Activated CD4-positive, alpha-beta T cell treated with anti-CD3 and anti-CD28 coated beads for 1 hour (primary cell): ENCODE measurements at places on chromosomes 2 and 18.

DNA sequence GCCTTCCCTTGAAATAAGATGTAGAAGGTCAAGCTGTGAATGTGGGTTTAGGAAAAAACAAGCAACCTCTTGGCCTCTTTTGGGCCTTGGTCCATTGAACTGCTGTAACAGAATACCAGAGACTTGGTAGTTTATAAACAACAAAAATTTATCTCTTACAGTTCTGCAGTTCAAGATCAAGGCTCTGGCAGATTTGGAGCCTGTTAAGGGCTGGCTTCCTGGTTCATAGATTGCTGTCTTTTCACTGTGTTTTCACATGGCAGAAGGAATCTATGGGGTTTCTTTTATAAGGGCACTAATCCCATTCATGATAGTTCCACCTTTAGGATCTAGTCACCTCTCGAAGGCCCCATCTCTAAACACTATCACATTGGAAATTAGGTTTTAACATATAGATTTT is 20.2 kb upstream of the STK17B start:
- no peak for DNase-seq

DNA sequence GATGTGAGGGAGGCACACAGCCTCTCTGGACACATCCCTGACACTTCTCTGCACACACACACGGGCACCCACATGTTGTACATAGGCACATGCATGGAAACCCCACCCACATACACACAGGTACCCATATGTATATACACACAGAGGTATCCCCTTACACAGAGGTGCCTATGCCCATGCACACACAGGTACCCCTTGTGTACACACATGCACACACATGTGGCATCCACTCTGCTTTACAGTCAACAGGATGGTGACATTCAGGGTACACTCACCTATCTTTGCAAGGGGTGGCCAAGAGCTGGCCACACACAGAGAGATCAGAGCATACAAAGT is 59.5 kb downstream of the FAM168B start:
- DNase-seq: no peak

DNA sequence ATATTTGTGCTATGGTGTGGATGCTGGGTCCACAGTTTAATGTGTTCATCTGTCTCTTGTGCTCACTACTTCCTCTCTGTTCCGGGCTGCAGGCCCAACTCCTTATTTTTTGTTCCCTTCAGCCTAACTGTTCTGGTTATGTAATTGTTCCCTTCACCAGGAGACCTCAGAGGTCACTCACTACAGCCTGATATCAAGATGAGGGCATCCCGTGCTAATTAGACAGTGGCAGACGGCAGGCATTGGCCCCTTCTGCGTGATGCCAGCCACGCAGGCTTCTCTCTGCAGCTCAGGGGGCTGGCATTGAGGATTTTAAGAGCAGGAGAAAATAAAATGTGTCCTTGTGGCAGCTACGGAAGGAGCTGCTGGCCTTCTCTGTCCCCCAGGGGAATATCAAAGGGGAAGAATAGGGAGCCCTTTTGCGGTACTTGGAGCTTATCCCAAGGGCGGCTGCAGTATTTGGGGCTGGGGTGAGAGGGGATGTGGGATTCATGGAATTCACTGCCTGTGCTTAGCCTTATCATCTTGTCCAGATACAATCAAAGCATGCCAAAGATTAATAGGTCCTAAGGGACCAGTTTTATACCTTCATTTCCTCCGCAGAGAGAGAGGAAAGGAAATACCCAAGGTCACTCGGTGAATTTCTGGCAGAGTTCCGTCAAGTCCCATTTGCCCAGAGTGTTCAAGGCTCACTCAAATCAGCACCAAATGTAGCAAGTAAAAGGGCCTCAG is 53.3 kb upstream of the TRIB2 start:
- no peak for DNase-seq

- no peak for DNase-seq
Measured at GRCh38 chr2:134952608-134953007, 34.0 kb downstream of the CCNT2 start.

- no peak for DNase-seq
Measured at GRCh38 chr2:120817956-120818325, 82.3 kb downstream of the GLI2 start.

- DNase-seq: no peak
Measured at GRCh38 chr2:35522450-35522849, 833.1 kb upstream of the CRIM1 start.

GRCh38 chr2:235679471-235679870 is 185.6 kb downstream of the AGAP1 start:
- no peak for DNase-seq

DNA sequence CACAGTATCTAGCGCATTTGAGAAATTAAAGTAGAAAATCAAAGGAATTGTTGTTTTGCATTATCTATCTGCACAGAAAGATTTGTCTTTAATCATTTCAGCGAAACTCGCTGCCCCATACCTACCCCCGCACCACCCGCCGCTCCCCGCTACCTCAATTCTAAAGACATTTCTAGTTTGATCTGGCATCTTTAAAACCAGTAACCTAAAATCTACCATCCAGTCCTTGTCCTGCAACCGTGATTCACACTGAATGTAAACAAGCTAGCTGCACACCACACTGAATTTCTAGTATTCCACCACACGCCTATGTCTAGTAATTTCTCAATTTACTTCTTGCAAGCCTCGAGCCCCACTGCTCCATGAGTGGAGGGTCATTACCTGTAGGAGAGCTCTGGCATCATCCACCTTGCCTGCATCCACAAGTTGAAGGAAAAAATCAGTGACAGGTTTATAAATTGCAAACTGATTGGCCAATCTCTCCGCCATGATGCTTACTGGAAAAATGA is 60.1 kb downstream of the ABCG8 start:
- no peak for DNase-seq

DNA sequence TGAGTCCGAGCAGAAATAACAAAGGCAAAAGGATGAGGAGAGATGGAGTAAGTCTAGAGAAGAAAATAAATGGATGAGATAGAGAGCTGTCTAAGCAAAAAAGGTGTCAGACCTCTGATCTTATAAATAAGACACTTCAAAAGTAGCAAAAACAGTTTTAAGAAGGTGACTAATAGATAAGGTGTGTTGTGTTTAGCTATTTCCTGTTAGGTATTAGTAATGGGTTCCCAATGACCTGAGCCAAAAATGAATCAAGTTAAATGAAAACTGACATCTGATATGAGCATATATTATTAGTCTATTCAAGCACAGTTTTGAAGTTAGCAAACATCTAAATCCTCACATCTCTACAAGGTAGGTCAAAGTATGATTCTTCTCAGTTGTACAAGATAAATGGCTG is 10.6 kb downstream of the SUPT7L start:
- no peak for DNase-seq

- DNase-seq: no peak
Measured at GRCh38 chr18:28657961-28658360, 481.0 kb upstream of the CDH2 start.

DNA sequence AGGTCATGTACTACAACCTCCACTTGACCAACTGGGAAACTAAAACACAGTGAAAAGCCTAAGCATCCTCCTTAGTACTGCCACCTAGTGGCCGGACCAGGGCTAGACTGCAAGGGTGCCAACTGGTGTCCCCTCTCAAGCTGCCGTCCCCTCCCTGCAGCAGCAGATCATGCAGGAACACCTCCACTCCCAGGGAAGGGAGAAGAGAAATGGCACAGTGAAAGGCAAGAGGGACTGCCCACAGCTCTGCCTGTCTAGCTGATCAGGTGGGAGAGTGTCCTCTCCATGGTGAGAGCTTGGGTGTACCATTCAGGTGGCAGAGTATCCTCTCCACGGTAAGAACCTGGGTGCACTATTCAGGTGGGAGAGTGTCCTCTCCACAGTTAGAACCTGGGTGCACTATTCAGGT is 78.1 kb downstream of the AAK1 start:
- DNase-seq: peak; percentile 47

DNA sequence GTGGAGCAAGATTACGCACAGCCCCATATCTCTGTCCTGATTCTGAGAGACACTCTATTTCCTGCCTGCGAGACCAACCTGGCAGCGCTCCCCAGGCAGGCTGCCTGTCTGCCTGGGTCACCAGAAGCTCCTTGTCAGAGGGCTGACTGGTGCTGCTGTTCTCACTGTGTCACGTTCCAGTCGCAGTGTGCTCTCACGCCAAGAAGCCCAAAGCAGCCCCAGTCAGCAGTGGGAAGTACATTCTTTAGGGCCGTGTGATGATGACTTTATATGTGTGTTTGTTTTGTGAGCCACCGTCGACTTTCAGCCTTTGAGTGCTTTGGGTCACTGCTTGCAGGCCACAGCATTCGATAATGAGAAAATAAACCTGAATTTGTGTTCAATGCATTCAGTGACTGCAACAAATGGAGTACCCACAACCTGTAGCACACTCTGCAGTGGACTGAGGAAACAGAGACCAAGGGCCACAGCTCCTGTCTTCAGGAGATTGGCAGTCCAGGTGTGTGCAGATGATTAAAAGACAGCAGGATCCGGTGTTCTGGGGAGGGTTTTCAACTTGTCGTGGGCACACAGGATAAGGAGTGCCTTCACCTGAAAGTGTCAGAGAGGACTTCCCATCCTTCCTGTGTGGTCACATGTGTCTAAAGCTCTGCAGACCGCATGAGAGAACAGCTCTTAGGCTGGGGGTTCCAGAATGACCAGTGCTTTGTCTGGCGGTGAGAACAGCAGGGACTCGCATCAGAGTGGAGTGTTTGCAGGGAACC is 4.8 kb downstream of the TNFRSF11A start:
- DNase-seq: no peak

- no peak for DNase-seq
Measured at GRCh38 chr2:197286805-197287595, 23.6 kb downstream of the ANKRD44 start.

DNA sequence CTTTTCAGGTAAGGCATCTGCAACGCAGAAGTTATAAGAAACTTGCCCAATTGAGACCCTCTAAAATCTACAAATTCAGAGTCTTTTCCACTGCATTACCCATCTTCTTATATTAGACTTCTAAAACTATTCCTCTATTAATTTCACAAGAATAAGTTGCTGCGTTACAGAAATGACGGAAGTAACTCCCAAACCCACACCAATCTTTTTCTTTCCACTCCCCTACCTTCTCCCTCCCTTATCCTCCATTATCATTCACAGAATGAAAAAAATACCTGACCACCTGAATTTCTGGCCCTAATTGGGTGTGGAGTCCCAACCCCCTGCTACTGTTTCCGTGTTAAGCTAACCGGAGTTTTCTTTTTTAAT is 689 bp downstream of the RPRD1A start:
- no peak for DNase-seq

DNA sequence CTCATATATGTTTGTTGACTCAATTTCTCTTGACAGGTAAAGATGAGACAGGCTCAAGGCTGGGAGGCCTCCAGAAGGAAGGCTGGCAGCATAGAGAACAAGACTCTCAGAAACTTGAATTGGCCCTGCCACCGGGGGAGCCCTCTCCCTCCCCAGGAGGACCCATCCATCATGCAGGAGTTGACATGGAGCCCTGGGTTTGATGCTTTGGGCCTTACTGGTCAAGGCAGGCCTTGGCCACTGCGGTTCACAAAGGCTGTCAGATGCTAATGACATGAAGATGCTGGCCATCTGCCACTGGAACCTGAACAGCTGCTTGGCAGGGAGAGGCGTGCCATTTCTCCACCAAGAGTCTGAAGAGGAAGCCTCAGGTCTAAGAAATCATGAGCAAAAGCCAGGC is 193.6 kb downstream of the MTCL1 start:
- no peak for DNase-seq

DNA sequence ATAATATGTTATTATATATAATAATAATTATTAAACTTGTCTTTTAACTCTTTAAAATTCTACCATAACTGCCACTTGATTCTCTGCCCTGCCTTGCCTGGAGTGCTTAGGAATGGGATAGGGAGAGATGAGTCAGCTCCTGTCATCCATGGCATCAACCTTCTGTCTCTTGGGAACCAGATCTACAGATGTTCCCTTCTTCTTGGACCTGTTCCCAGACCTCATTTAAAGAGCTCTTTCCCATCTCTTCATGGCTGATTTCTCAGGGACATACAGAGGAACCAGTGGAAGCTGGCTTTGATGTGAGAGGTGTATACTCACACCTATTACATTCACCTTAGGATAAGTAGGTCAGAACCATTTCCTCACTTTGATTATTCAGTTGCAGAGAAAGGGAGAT is 155.3 kb upstream of the MYO3B start:
- no peak for DNase-seq

DNA sequence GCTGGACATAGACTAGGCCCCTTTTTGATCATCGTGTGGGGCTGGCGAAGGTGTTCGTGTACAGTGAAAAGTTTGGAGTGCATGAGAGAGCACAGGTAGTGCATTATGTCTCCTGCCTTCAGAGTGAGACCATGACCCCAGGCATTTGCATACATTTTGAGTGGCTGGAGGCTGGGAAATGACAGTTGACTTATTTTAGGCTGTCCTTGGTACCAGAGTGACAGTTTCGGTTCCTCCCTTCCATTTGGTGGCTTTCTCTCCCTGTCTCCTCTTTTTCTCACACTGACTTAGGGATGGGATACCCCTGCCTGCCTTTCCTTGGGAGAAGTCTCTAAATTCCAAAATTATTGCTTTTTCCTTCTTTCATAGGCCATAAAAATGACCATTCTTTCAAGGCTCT is 20.1 kb downstream of the SERPINB12 start:
- DNase-seq: no peak

GRCh38 chr2:169116993-169117392 is 47.6 kb downstream of the DHRS9 start:
- DNase-seq: no peak

DNA sequence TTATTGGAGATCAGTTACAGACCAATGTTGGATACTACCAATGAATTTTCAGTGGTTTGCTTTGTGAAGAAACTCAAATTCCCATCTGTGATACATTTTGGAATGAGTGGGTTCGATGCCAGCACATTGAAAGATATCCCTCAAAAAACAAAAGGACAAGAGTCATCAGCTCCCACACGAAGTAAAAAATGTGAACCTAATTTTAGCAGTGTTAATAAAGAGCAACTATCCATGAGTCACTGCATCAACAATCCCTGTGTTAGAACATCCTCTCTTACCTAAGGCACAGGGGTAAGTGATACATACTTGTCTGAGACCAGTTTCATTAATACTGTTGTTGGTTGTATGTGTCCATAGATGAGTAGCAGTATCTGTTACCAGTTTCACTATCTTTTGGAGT is 551.8 kb upstream of the SOX11 start:
- DNase-seq: no peak

GRCh38 chr18:67215686-67216085 is 300.8 kb downstream of the DSEL start:
- DNase-seq: no peak

- DNase-seq: no peak
Measured at GRCh38 chr2:124283096-124283495, 258.0 kb downstream of the CNTNAP5 start.

- no peak for DNase-seq
Measured at GRCh38 chr2:221943076-221943810, 355.6 kb downstream of the PAX3 start.
